HT-29 (cell line): ENCODE measurements at places on chromosomes 1 and 21.

GRCh38 chr21:29961291-29962027 lies 21.7 kb upstream of the GRIK1 start:
- DNase-seq = no peak

GRCh38 chr1:68197891-68198290 lies 34.4 kb downstream of the WLS start:
- DNase-seq = peak; percentile 80

DNA sequence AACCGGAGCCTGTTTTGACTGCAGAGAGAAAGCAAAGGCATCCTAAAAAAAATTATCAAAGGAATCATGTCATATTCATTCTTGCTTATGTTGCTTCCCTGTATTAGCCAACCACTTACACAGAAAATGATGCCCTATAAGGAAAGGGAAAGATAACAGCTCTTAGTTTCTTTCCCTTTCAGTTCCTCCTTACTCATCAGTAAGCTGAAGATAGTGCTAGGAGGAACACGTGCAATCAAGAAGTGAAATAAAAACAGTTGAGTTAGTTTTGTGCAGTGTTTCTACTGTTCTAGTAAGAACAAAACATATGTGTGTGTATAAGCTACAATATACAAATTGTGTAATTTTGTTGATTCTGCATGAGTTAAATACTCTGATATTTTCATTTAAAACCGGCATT lies 45.3 kb upstream of the MTF2 start:
- no peak for DNase-seq

GRCh38 chr1:3676581-3677470 lies 24.5 kb downstream of the TP73 start:
- DNase-seq = no peak

GRCh38 chr1:236107121-236107907 lies 35.0 kb upstream of the GPR137B start:
- no peak for DNase-seq

- DNase-seq = no peak
Measured at GRCh38 chr1:17629460-17629859, 90.0 kb downstream of the ARHGEF10L start.

- no peak for DNase-seq
Measured at GRCh38 chr1:116870300-116870699, 39.4 kb upstream of the PTGFRN start.

GRCh38 chr21:45578176-45578801 lies 36.0 kb upstream of the SLC19A1 start:
- DNase-seq = peak; percentile 60

DNA sequence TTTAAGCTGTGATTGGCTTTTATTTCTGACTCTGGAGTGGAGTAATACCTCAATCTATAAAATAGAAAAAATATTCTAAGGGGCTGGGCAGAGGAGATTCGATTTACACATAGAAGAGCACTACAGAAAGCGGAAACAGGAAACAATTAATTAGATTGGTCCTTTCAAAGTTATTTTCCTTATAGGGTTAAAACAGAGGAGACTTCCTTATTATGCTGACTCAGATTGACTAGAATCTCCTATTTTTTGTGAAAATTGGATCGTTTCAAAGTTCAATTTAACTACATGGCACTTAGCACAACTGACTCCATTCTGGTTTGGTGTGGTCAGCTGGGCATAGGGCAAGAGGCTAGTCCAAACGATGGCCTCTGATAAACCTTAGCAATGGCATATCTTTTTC lies 48.3 kb upstream of the NCAM2 start:
- no peak for DNase-seq

GRCh38 chr1:6026095-6026809 lies 19.4 kb upstream of the KCNAB2 start:
- DNase-seq = peak; percentile 72

GRCh38 chr1:73907051-73907450 lies 290.9 kb downstream of the LRRIQ3 start:
- no peak for DNase-seq

DNA sequence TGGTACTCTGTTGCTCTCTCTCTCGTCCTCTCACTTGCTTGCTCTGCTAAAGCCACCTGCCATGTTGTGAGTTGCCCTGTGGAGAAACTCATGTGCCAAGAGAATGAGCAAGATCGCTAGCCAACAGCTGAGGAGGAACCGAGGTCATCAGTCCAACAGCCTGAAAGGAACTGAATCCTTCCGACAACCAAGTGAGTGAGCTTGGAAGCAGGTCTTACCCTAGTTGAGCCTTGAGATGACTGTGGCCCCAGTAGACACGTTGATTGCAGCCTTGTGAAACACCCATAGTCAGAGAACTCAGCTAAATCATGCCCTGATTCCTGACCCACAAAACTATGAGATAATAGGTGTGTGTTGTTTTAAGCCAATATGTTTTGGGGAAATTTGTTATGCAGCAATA lies 48.1 kb upstream of the BACH1 start:
- DNase-seq = no peak

- DNase-seq = no peak
Measured at GRCh38 chr1:29712284-29712651, 475.9 kb downstream of the PTPRU start.

- DNase-seq = no peak
Measured at GRCh38 chr21:37842163-37842919, 73.9 kb downstream of the KCNJ6 start.

GRCh38 chr1:102783487-102783886 lies 324.8 kb downstream of the COL11A1 start:
- DNase-seq = no peak

- peak; percentile 74 for DNase-seq
Measured at GRCh38 chr1:100463791-100464424, 74.0 kb upstream of the GPR88 start.

DNA sequence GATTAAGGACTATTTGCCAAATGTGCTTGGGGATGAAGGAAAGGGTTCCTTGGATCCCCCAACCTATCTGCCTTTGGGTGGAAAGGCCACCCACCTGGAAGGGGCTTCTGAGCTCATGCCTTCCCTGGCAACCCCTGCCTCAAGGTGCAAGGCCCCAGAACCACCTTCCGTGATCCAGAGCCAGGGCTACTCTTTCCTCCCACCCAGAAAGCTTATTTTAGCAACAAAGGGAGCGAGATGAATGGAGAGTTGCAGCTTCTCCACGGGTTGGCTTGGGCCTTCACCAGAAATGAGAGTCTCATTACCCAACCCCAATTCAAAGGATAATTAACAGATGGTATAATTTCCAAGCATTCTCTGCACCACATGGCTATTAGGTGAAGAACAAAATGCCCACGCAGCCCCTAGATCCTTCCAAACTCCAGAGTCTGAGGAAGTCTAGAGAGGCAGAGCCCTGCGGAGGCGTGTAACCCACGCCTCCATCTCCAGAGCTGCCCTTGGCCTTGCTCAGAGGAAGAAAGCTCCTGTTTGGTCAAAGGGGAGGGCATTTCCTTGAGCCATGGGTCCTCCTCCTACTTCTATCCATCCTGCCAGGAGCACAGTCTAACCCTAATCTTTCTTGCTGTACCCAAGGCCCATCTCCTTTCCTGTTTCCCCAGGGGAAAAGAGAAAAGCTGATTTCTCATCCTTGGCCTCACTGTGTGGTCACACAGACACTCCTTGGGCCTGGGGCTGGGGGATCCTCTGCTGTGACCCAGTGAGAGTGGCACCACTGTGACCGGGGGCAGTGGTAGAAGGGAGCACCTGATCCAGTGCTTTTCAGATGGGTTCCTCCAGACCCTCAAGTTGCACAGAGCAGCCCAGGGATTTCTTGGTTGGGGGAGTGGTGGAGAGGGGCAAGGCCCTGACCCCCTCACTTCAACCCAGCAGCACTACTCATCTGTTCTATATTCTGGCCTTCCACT lies 1.7 kb upstream of the CELSR2 start:
- DNase-seq = no peak

DNA sequence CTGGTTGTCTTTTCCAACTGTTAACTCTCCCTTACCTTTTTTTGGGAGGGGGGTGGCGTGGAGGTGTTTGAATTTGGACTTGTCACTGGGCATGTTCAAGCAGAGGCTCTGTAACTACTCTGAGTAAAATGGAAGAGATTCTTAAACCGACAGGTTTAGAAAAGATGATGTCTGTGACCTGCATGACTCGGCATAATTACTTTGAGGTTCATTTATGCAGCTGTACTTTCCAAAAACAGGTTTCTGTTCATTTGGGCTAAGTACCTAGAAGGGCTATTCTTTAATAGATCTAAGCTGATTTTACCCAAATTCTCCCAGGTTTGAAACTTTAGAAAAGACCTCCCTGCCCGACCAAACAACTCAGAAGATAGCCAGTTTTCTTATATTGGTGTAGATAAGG lies 80.3 kb downstream of the SLC35A3 start:
- no peak for DNase-seq

DNA sequence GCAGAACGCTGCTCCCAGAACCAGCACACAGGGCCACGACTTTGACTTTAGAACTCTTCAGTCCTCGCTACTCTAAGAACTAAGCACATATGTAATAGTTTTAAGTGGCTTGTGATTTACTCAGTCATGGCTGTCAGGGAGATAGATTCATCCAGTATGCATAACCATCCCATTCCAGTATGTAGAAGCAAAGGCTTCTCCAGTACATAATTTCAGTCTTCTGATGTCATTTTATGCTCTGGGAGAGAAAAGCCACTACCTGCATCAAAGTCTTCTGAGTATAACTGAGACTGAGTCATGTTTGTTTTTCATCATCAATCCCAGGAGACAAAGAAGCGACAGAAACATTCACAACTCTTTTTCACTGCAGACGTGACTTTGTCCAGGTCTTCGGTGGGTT lies 885.7 kb downstream of the PLA2G4A start:
- no peak for DNase-seq

DNA sequence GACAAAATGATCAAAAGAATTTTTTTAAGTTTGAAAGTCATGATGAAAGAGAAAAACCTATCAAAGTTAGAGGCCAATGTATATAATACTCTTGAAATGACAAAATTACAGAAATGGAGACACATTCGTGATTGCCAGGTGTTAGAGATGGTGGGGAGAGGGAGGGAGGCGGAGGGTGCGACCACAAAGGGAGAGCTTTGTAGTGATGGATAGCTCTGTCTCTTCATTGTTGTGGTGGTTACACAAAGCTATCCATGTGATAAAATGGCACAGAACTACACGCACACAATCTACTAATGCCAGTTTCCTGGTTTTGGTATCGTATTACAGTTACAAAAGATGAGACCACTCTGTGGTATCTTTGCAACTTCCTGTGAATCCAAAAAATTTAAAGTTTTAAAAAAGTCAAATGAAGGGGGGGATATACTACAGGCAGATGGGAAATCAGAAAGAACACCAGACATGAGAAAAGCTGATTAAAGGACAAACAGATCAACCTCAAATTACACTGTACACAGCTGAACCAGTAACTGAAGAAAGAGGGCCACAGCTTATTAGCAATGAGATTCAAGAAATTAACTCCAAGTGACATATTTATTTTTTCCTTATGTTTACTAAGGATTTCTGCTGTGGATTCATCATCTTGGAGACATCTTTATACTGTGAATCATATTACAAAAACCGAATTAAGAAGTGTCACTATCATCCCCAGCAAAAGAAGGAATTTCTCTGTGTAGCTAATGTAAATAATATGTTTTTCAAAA lies 199.1 kb downstream of the SLC45A1 start:
- DNase-seq = no peak

- no peak for DNase-seq
Measured at GRCh38 chr1:22916471-22916820, 56.2 kb downstream of the LACTBL1 start.

DNA sequence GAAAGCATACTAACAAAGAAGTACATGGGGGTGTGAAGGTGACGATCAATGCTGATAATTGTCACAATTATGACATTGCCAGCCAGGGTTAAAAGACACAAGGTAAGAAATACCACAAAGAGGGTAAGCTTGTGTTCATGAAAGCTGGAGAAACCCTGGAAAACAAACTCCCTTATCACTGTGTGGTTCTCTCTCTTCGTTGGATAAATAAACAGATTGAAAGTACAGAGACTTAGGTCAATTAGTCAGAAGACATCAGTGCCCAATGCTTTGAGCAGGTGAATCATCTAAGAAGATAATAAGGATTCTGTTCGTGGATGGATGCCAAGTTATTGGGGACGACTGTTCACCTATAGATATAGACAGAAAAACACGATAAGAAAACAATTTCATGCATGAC lies 22.4 kb upstream of the FCER1A start:
- DNase-seq = no peak

DNA sequence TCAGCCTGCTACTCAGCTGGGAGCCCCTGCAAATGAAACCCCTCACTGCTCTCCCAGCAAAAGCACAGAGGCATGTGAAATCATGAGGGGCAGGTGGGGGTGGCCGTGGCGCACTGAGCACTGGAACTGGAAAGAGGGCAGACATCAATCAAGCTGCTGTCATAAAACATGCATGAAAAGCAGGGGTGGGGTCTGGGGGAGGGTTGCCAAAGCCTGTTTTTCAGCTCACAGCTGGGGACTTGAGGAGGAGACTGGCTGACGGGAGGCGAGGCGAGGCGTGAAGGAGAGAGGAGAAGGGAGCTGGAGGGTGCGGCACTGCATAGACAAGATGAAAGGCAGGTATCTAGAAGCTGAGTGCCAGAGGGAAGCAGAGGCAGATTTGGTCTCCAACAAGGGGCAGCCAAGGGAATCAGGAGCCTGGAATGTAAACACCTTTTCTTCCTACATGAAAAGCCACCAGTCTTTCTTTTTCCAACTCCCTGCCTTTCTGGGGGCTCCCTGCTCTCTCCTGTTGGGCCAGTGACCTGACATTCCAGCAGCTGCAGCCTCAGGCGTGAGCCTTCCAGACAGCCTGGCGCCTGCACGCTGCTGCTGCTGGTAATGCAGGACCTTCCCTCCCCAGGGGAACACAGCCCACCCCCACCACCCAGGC lies 87.0 kb downstream of the NMNAT2 start:
- no peak for DNase-seq

DNA sequence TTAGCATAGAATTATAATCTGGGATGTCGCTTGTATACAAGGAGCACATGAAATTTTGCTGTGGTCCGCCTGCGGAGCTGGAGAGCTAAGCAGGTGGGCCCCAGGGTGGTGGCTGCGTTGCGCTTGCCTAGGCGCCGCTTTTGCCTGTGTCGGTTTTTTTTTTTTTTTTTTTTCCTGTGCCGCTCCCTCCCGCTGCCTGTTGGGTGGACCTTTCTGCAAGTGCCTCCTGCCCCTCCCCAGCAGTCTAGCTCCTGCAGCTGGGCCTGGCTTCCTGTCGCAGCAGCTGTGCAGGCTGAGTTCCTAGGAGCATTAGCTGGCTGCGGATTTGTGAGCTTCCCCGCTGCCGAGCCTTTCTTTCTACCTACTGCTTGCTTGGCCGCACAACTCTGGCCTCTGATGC lies 20.6 kb downstream of the PYHIN1 start:
- no peak for DNase-seq
